Lung microvascular endothelial cell (primary cell): ENCODE measurements at places on chromosomes 5 and 9. TPM values are rescaled to one million over a fixed set of nuclear protein-coding genes. Genes with fewer than 3 reads are reported as not detected.

- peak; percentile 17 for DNase-seq
Measured at GRCh38 chr5:1437226-1437829, 7.9 kb downstream of the SLC6A3 start.

- DNase-seq = no peak
Measured at GRCh38 chr9:115099901-115100300, 18.1 kb downstream of the TNC start.

- DNase-seq = no peak
Measured at GRCh38 chr9:134585746-134586706, 55.6 kb upstream of the COL5A1 start.

PLPP7 gene
- 1.5 and 2.0 TPM in 2 replicates for total RNA-seq

SREK1 gene
- total RNA-seq = 33.8 and 46.4 TPM in 2 replicates

ZNG1E gene
- 22.6 and 24.2 TPM in 2 replicates for total RNA-seq

GRCh38 chr5:61304590-61305381, 27.3 kb upstream of the ZSWIM6 start:
- peak; percentile 96 for DNase-seq

DNA sequence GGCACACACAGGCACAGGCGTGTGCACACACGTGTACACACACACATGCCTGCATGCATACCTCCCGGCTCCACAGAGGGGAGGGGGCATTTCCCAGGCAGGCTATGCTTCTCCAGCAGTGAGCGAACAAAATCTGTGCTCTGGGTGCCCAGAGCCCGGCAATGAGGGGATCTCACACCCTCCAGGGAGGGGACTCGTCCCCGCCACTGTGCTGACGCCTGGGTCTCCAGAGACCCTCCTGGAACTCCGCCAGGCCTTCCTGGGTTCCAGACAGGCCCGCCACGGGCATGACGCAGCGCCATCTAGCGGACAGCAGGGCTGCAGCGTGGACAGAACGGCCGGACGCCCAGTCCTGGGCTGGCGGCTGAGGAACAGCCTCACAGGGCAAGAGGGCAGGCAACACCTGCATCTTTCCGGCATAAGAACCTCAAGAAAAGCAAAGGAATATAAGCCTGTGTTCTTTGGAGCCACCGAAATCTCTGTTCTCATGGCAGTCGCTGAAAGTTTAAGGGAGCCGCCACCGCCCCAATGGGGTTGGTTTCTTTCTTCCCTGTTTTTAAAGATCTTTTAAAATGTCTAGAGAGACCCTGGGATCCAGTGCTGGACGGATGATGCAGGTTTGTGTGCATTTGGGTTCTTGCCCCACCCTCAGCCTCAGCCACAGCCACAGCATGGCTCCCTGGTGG, 135.6 kb upstream of the PPP1R26 start:
- DNase-seq = peak; percentile 41

ALDOB gene
- total RNA-seq = 0.20 and 0.22 TPM in 2 replicates

GRCh38 chr5:177484902-177485549, 11.6 kb upstream of the DBN1 start:
- DNase-seq = no peak

- DNase-seq = no peak
Measured at GRCh38 chr9:16628413-16628812, 242.1 kb downstream of the BNC2 start.

DNA sequence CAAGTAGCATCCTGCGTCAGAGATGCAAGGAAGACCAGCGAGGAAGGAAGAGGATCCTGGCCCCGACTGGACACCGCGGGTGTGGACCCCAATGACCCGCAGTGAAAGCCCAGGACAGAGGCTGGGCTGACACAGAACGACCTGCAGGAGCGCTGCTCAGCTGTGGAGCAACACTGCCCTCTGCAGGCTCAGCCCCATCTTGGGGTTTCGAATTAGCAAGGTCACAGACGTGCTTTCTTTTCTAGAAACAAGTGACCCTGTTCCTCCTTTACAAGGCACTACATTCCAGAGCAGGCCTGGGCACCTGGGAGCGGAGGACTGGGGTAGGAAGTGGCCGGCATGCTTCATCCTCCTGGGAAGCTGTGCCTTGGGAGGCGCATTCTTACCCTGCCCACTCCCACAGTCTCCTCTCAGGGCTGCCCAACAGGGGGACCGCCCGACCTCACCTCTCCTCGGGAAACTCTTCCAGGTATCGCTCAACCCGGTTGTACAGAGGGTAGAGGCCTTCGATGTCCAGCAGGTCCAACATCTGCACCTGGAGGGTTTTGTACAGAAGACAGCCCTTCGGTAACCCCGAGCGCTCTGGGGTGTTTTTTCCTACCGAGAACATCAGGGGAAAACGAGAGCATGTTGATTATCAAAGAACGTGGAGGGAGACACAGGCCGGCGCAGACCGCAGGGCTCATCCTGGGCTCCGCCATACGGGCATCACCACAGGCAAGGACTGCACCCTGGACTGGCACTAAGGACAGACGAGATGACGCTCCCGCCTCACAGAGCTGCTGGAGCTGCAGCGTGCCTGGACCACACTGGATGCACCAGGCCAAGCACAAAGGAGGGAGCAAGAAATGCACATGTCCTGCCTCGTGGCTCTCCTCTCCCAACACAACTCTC, 35.0 kb downstream of the IPPK start:
- peak; percentile 85 for DNase-seq

GRCh38 chr5:120435129-120435528, 29.0 kb upstream of the PRR16 start:
- no peak for DNase-seq

GRCh38 chr5:177493795-177494345, 3.5 kb downstream of the PDLIM7 start:
- DNase-seq = no peak

DNA sequence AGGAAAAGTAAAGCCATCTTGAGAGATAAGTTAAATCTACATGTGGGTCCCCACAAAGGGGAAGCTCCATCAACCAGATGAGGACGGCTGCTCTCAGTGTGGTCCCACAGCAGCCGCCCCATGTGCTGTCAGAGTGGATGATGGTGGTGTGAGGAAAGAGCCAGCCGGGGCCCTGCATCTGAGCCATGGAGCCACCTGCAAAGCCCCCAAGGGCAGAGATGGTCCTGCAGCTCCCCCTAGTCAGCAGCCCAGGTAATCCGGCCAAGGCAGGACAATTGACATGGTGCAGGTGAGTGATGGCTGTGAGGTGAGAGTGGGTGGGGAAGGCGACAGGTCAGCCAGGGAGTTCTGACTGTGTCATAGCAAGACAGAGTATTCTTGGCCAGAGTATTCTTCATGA, 458.8 kb downstream of the ICE1 start:
- no peak for DNase-seq

GRCh38 chr9:82679472-82679871, 383.5 kb downstream of the RASEF start:
- DNase-seq = no peak

- no peak for DNase-seq
Measured at GRCh38 chr5:168168978-168169698, 122.3 kb upstream of the WWC1 start.

FOXD4L4 gene
- total RNA-seq = under 0.01 TPM in 2 replicates

CCDC180 gene
- 0.44 and 1.6 TPM in 2 replicates for total RNA-seq

DNA sequence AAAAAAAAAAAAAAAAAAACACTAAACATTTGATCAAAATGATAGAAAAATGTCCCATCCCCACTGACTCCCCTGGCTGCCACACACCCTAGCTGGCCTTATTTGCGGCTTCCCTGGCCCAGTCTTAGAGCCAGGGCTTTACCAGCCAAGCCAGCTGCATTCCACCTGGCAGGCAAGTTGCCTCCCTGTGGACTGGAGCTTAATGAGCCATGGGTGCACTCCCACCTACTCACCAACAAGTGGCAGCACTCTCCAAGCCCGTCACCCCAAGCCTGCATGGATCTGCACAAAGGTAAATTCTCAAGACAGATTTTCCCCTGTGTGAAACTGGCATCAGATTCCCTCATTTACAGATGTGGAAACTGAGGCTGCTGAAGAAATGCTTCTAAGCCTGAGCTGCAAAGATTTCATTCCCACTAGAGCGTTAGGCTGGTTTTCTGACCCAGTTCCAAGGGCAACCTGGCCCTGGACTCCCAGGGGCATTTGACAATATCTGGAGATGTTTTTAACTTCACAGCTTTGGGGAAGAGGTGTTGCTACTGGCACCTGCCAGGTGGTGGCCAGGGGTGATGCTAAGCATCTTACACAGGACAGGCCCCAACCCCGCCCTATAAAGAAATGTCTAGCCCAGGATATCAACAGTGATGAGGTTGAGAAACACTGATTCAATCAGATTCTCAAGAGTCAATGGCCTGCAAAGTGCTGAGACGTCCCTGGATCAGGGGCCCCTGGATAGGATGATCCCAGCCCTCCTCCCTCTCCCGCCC, 21.9 kb upstream of the VDAC1 start:
- peak; percentile 71 for DNase-seq

- no peak for DNase-seq
Measured at GRCh38 chr5:137217599-137218200, 281.4 kb downstream of the SPOCK1 start.

GRCh38 chr5:171607863-171608262, 177.8 kb upstream of the SMIM23 start:
- DNase-seq = no peak

- DNase-seq = peak; percentile 34
Measured at GRCh38 chr5:43609752-43610151, 6.8 kb downstream of the NNT start.

DNA sequence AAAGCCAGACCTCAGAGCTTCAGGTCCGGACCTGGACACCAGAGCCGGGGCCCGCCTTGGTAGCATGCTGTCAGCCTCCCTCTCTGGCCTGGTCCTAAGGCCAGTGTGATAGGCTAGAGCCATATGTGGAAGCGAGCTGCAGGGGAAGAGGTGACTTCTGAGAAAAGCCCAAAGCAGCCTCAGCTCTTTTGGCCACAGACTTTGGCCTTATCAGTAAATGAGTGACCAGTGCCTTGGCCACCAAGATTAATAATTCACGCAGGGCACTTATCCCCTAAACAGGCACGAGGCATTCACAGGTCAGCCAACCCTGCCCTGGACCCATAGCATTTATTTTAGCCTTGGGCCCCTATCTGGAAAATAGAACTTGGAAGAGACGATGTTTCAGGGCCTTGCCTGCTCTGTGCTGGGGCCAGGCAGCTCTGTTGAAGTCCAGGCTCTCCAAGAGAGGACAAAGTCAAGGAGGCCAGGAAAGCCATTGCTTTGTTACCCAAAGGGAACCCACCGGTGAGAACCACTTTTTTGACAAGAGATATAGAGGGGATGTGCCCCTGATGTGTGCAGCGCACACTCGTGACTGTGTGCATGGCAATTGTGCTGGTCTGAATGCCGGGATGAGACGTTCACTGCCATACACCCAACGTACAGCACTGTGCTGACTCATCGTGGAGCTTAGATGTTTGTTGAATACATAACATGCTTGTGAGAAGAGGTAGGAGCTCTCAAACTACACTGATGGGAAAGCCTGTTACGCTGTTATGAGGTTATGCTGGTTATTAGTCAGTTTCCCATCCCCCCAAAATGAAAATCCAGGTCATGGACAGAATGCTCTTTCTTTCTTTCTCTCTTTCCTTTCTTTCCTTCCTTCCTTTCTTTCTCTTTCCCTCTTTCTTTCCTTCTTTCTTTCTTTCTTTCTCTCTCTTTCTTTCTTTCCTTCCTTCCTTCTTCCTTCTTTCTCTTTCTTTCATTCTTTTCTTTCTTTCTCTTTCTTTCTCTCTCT, 5.0 kb upstream of the SLC34A1 start:
- DNase-seq = peak; percentile 56

DNA sequence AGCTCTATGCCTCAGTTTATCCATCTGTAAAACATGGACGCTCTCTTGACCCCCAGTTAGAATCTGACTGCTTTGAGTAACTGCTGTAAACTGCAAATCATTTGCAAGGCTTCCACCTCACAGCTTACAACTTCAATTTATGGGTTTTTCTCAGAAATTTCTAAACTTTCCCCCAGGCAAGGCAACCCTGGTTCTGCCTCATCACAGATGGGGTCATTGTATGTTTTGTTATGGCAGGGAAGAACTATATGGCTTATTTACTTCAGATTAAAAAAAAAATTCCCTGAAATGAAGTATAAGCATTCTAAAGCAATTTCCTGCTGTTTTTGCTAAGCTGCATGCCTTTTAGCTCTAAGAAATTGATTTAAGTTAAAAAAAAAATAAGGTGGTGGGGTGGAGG, 60.0 kb downstream of the TMEM215 start:
- no peak for DNase-seq

- no peak for DNase-seq
Measured at GRCh38 chr9:134590240-134591081, 51.1 kb upstream of the COL5A1 start.

RUSC2 gene
- total RNA-seq = 7.8 and 10.9 TPM in 2 replicates

DNA sequence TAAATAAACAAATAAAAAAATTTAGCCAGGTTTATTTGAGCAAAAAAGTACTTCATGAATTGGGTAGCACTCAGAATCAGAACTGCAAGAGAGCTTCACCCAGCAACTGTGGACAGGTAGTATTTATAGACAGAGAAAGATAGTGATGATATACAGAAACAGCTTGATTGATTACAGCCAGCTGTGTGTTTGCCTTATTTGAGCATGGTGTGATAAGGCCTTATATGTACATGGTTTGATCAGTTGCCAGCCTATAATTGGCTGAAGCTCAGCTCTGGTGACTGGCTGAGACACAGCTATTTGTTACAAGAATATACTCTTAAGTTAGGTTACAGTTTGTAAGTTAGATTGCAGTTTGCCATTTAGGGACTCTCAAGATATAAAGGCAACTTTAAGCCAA, 34.3 kb upstream of the ARL15 start:
- DNase-seq = no peak

LHX3 gene
- not detected in 2 replicates for total RNA-seq

DNA sequence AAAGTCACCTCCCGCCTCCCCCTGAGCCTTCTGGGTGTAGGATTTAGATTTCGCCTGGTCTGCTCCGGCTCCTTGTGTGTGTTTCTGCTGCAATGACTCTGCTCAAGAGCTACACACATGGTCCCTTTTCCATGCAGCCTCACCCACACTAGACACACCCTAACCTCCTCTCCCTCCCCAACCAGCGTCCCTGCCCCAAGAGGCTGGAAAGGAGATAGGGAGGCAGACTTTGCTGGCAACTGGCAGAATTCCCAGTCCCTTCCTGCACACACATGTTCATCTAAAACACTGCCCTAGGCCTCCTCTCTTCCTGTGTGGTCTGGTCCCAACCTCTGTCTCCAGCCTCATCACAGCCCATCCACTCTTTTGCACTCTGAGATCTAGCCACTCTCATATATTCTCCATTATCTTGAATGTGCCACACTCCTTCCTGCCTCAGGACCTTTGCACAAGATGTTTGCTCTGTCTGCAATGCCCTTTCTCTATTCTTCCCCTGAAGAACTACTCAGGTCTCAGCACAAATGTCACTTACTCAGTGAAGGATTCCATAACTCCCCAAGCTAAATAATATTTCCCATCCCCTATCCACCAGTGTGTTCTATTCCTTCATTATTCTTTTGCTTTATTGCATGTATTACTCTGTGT, 253.8 kb downstream of the CDK5RAP2 start:
- DNase-seq = no peak

DNA sequence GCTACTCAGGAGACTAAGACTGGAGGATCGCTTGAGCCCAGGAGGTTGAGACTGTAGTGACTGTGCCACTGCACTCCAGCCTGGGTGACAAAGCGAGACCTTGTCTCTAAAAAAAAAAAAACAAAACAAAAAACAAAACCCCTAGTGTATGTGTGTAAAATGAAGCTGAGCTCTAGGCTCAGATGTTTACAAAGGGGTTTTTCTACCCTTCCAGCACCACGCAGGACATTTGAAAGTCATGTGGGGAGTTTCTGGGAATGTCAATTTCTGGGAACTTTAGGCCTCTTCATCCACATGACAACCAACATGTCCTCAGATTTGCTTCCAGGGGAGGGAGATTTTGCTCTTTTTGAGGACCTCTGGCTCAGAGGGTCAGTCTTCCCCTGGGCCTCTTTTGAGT, 42.4 kb upstream of the AIF1L start:
- no peak for DNase-seq
